ENCODE measurements at places on chromosomes 7 and 10.

GRCh38 chr10:30574432-30574796 lies 55.1 kb downstream of the LYZL2 start:
- no peak for DNase-seq

DNA sequence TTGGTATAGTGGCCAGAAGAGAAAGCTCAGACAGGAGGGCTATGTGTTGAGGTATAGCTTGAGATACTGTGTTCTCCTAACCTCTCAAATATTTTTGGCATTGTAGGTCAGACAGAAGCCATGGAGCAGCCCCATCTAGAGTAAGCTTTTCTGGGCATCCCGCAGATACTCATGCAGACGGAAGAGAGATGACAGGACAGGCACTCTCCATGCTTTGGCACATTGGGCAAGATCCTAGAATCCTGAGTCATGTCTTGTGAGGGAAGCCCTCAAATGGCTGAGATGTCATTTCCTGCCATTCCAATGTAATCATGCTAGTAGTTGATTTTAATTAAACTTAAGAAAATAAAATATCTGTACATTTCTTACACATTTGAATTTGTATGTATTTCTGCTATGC lies 16.8 kb upstream of the KIF20B start:
- no peak for DNase-seq

DNA sequence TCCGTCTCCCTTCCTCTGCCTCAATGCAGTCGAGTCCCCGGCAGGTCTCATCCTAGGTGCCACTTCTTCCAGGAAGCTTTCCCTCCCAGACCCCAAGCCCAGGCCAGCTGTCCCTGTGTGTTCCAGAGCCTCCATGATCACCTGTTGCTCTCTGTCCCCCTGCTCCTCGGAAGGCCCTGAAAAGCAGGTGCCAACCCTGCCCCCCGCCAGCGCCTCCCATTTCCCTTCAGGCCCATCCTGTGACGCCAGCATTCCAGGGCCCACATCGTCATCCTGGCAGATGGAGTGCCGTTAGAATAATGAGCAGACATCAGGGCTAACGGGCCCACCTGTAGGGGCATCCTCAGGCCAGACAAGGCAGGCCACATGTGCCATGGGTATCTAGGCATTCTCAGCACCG lies 253.0 kb upstream of the PPP2R2D start:
- DNase-seq = no peak

- DNase-seq = peak; percentile 16
These were observed 3.7 kb downstream of the OGA start for GRCh38 chr10:101814466-101815071.

DNA sequence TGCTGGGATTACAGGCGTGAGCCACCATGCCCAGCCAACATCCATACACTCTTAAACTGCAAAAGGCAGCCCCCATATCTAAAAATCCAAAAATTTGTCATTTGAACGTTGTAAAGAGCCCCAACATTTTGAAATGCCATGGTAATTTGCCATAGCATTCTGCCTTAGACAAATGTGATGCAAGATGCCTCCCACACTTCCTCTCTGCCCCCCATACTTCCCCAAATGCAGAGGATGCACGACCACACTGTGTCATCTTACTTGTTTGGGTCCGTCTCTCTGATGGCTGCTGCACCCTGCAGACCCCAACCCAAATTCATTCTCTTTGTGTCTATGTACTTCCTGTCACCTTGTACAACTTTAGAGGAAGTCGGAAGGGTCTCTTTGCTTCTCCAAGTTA lies 1125.6 kb upstream of the AUTS2 start:
- no peak for DNase-seq

GRCh38 chr10:122507616-122508015 lies 46.3 kb downstream of the HTRA1 start:
- no peak for DNase-seq

All from hematopoietic multipotent progenitor cell treated with erythropoietin and hydrocortisone succinate and interleukin-3 and kit ligand, for 15 days (in vitro differentiated cells).